ENCODE measurements at places on chromosomes 6 and 20.

- DNase-seq = no peak
Measured at GRCh38 chr6:144615870-144616269, 330.7 kb downstream of the UTRN start.

DNA sequence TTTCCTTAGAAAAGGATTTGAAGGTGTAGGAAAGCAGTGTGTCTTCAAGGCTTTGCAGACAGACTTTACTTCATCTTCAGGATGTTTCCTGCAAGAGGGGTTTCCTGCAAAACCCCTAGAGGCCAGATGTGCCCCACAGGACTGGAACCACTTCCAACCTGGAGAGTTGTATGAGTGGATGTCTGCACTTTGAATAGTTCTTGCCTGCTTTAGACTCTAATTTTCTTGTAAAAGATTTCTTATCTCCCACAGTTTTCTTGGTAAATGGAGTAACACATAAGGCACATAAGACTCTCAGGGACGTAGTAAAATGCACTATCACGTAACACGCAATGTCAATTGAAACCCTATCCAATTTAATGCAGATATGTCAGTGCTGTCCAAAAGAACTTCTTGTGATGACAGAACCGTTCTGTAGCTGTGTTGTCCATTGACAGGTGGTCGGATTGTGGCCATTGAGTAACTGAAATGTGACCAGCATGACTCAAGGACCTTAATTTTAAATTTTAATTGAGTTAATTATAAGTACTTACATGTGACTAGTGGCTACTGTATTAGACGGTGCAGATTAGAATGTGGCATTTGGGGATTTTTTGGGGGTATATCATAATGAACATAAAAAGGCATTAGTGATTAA, 118.7 kb downstream of the JARID2 start:
- DNase-seq = no peak

DNA sequence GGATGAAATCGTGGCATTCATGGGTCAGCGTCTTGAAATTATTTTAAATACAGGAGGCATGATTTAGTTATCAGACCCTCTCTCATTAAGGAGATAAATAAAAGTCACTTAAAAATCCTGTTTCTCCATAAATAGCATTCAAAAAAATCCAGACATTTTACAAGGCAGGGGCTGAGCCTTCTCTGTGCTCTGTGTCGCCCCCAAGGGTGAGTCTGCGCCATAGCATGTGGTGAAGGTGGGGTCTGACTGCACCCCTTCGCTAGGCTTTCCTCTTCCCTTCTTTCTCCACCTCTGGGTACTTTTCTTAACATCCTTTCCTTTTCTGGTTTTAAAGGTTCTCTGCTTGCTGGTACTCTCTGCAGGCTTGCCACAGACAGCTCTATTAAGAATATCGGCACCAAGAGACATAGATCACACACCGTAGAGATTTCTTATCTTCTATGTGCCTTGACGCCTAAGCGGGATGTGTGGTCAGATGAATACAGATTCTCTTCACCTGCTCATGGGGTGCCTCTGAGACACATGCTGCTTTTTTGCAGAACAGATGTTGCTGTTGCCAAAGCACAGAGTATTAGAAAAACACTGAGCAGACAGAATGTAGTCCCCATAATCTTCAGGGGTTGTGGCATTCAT, 20.1 kb upstream of the FAM209A start:
- peak; percentile 28 for DNase-seq

DNA sequence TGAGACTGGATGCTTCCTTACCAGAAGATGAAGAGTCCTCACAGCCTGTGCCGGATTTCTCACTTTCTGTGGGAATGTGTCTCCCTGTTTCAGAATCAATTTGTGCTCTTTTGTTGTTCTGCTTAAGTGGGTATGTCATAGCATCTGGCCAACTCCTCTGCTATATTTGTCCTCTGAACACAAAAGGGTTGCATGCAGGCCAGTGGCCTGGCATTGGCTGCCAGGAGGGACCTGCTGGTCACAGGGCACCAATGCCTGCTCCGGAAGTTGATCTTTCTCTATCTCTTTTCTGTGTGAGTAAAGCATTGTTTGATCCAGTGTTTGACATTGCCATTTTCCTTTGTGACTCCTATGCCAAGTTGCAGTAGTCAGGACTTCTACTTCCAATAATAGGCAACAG, 47.8 kb downstream of the JARID2 start:
- no peak for DNase-seq

DNA sequence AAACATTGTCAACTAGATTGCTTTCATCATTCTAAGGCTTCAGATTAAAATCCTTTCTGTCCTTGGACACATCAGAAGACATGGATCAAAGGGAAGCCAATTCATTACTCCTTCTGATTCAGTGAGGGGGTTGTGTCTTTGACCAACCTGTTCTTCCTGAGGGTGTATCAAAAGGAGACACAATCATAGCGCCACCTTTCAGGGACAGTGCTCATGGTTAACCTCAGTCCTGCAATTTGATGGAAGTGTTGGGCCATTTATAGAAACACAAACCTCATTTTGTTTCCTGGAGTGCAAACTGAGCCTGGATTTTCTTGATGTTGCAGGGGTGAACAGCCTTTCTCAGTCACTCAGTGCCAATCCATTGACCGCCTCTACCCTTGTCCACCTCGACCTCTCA, 163.9 kb upstream of the SCGN start:
- DNase-seq = no peak

GRCh38 chr6:33995309-33996119, 150.4 kb downstream of the GRM4 start:
- DNase-seq = no peak

GRCh38 chr20:24694727-24695528, 225.5 kb downstream of the SYNDIG1 start:
- DNase-seq = peak; percentile 15

DNA sequence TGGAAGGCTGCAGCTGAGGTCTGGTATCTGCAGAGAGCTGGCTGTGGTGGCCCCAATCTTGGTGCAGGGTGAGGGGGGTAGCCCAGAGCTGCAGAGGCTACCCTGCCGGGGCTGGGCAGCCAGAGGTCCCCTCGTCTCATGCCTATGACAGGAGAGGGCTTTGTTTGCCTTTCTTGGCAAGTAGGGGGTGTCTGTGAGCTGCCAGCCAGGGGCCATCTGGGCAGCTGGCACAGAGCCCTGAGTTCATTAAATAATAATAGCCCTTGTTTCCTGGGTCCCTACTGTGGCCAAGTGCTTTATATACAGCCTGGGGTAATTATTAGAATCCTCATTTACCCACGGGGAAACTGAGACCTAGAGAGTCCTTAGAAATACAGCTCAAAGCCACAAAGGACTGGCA, 66.6 kb downstream of the EZR start:
- DNase-seq = no peak

DNA sequence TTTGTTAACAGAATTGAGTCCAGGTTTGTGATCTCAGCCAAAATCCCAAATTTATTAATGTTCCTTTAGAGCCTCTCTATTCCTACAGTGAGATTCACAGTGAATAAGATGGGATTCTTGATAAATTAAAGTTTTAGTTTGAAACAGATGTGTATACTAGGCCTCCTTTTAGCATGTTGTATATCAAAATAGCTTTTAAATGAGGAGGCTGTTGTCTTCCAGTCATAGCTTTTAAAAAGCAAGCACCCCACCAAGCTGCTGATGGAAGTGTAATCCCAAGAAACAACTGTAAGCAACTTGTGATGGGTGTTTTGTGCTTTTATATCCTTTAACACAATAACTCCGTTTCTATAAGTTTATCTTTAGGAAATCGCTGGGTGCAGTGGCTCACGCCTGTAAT, 7.0 kb downstream of the GTF2H5 start:
- no peak for DNase-seq

DNA sequence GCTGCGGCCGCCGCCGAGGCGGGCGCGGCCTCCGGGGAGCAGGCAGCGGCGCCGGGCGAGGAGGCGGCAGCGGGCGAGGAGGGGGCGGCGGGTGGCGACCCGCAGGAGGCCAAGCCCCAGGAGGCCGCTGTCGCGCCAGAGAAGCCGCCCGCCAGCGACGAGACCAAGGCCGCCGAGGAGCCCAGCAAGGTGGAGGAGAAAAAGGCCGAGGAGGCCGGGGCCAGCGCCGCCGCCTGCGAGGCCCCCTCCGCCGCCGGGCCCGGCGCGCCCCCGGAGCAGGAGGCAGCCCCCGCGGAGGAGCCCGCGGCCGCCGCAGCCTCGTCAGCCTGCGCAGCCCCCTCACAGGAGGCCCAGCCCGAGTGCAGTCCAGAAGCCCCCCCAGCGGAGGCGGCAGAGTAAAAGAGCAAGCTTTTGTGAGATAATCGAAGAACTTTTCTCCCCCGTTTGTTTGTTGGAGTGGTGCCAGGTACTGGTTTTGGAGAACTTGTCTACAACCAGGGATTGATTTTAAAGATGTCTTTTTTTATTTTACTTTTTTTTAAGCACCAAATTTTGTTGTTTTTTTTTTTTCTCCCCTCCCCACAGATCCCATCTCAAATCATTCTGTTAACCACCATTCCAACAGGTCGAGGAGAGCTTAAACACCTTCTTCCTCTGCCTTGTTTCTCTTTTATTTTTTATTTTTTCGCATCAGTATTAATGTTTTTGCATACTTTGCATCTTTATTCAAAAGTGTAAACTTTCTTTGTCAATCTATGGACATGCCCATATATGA, 3.2 kb downstream of the MARCKS start:
- DNase-seq = no peak

DNA sequence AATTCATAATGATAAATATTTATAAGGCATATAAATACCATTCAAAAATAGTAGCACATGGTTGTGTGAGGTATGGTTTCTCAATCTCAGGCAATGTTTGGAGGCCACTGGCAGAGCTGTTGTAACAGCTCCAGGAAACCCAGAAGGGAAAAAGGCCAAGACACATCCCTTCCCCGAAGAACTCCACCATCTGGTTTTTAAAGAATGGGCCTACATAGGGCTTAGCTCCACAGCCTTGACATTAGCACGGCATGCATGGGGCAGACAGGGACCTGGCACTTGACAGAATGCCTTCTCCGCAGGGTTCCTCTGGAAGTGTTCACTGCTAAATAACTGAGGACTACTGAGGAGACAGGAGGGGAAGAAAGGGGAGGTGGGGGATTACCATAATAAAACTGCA, 16.1 kb upstream of the FOXO3 start:
- DNase-seq = no peak

DNA sequence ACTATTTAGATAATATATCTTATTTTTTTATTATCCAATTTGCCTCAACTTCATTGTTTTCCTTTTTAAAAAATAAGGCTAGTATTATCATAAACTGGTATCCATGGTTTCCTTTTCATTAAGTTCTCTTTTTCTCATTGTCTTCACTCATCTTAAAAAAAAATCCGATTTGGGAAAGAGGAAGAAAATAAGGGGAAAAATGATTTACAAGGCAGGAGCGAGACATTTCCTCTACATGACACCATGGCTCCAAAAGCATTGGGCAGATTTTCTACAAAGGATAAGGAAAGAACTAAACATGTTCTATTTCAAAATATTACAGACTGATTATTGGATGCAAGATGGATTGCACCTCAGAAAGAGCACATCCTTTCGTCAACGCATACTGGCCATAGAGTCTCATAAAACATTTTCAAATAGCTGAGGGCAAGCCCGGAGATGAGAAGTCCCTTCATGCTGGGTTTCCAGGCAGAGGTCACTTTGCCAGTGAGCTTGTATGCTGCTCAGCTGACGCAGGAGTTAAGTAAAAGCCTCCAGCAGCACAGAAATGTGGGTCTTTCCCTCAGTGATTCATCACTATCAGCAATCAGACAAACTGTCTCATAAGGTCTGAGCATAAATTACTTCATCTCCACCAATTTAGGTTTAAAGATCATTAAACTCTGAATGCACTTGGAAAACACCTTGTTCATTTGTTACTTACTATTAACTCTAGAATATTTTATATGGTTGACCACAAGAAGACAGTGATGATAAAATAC, 129.0 kb upstream of the TNFAIP3 start:
- no peak for DNase-seq

GRCh38 chr6:156899071-156899470, 121.9 kb downstream of the ARID1B start:
- no peak for DNase-seq

- no peak for DNase-seq
Measured at GRCh38 chr6:129368970-129369369, 341.0 kb downstream of the ARHGAP18 start.

- DNase-seq = no peak
Measured at GRCh38 chr6:11665604-11666326, 112.8 kb downstream of the ADTRP start.

- no peak for DNase-seq
Measured at GRCh38 chr6:113287396-113287795, 569.7 kb upstream of the MARCKS start.

GRCh38 chr6:169236988-169237387, 16.7 kb downstream of the THBS2 start:
- no peak for DNase-seq

GRCh38 chr6:145904391-145904790, 59.8 kb downstream of the SHPRH start:
- DNase-seq = no peak

DNA sequence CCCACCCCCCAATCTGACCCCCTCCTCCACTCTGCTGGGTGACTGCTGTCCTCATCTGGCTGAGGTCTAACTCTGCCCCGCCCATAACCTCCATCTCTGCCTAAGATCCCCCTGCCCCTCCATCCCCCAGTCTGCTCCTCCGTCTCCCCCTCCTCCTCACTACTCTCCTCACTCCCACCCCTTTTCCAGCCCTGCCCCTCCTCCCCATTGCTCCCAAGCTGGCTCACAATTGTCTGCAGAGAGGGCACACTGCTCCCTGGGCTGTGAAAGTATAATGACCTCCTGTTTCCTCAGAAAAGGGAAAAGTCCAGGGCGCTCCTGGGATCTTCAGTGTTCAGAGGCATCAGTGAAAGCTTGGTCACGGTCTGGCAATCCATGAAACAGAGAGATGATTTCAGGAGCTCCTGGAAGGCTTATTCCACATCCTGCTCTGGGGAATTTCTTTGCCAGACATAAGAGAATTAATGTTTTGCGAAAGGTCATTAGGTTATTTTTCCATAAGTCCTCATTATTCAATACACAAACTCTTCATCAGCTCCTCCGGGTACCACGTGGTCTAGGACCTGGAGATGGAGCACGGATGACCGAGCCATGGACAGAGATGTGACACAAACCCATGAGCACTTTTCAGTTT, 21.5 kb downstream of the CST5 start:
- no peak for DNase-seq

- DNase-seq = no peak
Measured at GRCh38 chr6:22468256-22468965, 101.0 kb upstream of the HDGFL1 start.

- DNase-seq = no peak
Measured at GRCh38 chr6:34004706-34005105, 141.2 kb downstream of the GRM4 start.

GRCh38 chr6:25750906-25751305, 3.6 kb upstream of the SLC17A4 start:
- no peak for DNase-seq

- no peak for DNase-seq
Measured at GRCh38 chr6:135423649-135424128, 73.9 kb downstream of the AHI1 start.

DNA sequence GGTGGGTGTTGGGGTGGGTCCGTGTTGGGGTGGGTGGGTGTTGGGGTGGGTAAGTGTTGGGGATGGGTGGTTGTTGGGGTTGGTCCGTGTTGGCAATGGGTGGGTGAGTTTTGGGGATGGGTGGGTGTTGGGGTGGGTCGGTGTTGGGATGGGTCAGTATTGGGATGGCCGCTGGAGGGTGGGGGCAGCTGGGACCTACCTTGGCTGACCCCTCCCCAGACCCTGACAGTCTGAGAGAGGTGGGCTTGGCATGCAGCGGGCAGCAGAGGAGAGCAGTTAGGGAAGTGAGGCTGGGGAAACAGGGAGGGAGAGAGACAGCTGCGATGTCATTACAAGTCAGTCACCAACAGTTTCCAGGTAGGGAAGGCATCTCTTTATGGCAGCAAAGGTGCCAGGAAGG, 23.1 kb upstream of the GATA5 start:
- DNase-seq = no peak

- DNase-seq = no peak
Measured at GRCh38 chr20:44018942-44019637, 104.4 kb downstream of the TOX2 start.
